Naive thymus-derived CD4-positive, alpha-beta T cell (primary cell): ENCODE measurements at places on chromosomes 4 and X.

DNA sequence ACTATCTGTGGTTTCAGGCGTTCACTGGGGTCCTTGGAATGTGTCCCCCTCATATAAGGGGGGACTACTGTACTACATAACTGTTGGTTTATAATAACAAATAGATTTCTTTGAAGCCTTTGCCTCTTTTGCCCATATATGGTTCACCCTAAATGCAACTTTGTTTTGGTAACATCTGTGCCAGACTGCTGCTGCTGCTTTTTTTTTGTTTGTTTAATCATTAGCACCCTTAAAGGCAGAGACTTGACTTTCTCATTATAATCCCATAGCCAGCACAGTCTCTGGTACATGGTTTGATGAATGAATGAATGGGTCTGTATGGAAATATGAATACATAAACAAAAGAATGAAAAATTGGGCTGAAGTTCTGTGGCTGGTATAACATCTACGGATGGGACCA, 80.2 kb upstream of the LHFPL1 start:
- H3K4me3 ChIP-seq = no peak overlapping the region
- no peak for DNase-seq
- H3K4me1 ChIP-seq = no peaks in the 10 kb centered on the region
- H3K27ac ChIP-seq = no peak overlapping the region

GRCh38 chrX:129956145-129956544, 26.3 kb upstream of the BCORL1 start:
- no peak overlapping the region for H3K4me3 ChIP-seq
- H3K27ac ChIP-seq = no peak overlapping the region
- no peaks in the 10 kb centered on the region for H3K27me3 ChIP-seq
- peaks cover 4% of the 10 kb centered on the region for H3K4me1 ChIP-seq

- no peak for DNase-seq
- H3K4me3 ChIP-seq = no peak overlapping the region
- no peaks in the 10 kb centered on the region for H3K27me3 ChIP-seq
- no peaks in the 10 kb centered on the region for H3K36me3 ChIP-seq
These were observed 74.4 kb downstream of the MTMR1 start for GRCh38 chrX:150767475-150768131.

DNA sequence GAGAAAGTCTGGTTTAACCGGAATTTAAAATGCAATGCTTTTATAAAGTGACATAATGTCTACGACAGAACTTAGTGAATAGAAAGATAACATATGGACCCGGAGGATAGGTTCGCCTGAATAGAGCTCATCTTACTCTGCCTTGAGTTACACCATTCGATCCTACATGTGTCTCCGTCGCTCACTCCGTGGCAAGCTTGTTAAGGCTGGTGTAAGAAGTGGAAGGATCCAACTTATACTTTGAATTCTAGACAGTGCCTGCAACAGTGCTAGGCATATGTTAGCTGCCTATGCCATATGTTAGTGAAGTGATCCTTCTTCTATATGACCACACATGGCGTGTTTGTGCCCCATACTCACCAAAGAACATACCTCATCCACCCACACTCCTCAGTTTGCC, 50.9 kb downstream of the SEL1L3 start:
- H3K27me3 ChIP-seq = no peaks in the 10 kb centered on the region
- no peaks in the 10 kb centered on the region for H3K4me1 ChIP-seq
- H3K27ac ChIP-seq = no peak overlapping the region
- no peak overlapping the region for H3K4me3 ChIP-seq
- H3K36me3 ChIP-seq = peaks cover 19% of the 10 kb centered on the region

- H3K27me3 ChIP-seq = no peaks in the 10 kb centered on the region
- H3K27ac ChIP-seq = no peak overlapping the region
- DNase-seq = no peak
- H3K4me1 ChIP-seq = peaks cover 2% of the 10 kb centered on the region
- no peaks in the 10 kb centered on the region for H3K36me3 ChIP-seq
- no peak overlapping the region for H3K4me3 ChIP-seq
These were observed 81.8 kb downstream of the ZNF718 start for GRCh38 chr4:206054-206453.

DNA sequence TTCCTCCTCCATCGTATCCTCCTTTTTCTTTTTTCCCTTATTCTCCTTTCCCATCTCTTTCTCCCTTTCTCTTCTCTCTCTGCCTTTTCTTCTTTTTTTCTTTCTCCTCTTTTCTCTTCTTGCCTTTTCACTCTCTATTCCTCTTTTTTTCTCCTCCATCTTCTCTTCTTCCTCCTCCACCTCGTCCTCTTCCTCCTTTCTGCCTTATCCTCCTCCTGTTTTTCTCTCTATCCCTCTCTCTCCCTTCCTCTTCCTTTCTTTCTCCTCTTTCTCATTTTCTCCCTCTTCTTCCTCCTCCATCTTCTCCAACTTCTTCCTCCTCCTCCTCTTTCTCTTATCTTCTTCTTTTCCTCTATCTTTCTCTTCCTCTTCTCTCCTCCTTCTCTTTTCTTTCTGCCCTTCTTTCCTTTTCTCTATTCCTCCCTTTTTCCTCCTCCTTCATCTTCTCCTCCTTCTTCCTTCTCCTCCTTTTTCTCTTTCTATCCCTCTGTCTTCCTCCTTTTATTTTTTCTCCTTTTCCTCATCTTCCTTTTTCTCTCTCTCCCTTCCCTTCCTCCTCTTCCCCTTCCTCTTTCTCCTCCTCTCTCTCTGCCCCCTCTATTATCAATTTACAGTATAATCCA, 269.1 kb downstream of the DHRSX start:
- H3K4me3 ChIP-seq = no peak overlapping the region
- H3K27me3 ChIP-seq = no peaks in the 10 kb centered on the region
- H3K4me1 ChIP-seq = no peaks in the 10 kb centered on the region
- no peaks in the 10 kb centered on the region for H3K36me3 ChIP-seq
- no peak overlapping the region for H3K27ac ChIP-seq
